NCI-H524 (cell line): ENCODE measurements at places on chromosomes 11 and 22.
A peak's percentile ranks its signal among the peaks of the same experiment; 100 is the strongest.

DNA sequence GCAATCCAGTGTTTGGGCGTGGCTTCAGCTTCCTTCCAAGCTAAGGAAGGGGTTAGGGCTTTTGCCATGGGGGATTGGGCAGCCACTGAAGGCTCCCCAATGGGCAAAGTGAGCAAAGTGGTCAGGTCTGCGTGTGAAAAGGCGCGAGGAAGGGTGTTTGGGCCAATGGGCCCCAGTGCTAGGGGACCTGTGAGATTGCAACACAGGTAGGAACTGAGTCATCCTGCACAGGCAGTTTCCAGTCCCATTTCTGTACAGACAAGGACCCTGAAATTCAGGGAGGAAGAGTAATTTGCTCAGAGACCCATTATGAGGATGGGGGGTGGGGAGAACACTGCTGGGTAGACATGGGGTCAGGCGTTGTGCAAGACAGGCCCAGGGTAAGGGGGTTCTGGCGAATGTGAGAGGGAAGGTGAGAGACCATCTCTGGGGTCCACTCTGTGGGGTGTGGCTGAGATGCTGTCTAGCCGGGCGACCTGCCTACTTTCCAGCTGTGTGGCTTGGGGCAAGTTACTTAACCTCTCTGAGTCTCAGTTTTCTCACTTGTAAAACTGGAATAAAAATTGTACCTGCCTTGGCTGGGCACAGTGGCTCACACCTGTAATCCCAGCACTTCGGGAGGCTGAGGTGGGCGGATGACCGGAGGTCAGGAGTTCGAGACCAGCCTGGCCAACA lies 7.3 kb downstream of the CCDC88B start:
- DNase-seq = no peak

DNA sequence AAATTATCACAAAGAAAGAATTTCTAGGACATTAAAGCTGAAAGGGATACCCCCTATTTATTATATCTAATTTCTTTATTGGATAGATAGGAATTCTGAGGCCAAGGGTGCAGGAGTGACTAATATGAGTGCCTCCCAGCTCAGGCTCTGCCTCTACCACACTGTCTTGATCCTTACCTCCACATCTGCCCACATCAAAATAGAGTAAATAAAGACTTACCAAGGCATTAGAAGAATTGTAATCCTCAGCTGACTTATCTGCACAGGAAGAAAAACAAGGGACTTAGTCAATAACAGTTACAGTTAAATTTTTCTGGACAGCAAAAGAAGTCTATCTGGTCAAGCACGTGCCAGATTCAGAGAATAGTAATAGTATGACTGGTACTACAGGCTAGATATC lies 72.6 kb upstream of the GDPD4 start:
- DNase-seq = no peak

- DNase-seq = no peak
These were observed 122.7 kb upstream of the SESN3 start for GRCh38 chr11:95353706-95354105.

GRCh38 chr11:1478011-1478410 lies 8.6 kb downstream of the MOB2 start:
- no peak for DNase-seq

DNA sequence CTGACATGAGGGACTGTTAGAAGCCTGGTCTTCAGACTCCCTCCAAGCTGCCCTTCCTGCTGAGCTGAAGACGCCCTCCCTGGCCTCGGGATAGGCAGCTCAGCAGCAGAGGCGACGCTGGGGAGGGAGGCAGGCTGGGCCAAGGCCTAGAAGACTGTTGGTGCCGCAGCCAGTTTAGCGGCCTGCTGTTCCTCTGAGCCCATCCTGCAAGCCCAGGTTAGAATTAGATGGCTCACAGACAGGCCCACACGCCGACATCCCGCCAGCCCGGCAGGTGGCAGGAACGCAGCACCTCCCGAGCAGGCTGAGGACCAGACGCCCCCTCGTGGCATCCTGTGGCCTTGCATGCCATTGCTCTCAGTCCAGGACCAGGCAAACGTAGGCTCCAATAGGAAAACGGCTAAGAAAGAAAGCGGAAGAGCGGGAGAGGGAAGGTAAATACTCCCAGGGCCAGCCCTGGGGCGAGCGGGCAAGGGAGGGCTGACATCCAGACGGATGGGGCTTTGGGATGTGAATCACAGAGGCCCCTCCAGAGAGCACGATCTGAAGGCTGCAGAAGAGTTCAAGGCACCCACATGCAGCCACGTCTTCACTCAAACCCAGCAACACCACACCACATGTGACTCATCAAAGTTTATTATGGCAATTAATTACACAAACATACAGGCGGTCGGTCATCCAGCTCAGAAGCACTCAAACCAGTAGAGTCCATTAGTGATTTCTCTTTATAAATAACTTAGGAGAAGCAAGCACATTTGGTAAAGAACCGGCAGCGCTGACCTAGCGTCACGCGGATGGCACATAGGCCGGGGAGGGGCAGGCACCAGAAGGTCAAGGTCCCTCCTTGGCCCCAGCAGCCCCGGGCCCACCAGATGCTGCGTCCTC lies 27.6 kb downstream of the CD5 start:
- no peak for DNase-seq

DNA sequence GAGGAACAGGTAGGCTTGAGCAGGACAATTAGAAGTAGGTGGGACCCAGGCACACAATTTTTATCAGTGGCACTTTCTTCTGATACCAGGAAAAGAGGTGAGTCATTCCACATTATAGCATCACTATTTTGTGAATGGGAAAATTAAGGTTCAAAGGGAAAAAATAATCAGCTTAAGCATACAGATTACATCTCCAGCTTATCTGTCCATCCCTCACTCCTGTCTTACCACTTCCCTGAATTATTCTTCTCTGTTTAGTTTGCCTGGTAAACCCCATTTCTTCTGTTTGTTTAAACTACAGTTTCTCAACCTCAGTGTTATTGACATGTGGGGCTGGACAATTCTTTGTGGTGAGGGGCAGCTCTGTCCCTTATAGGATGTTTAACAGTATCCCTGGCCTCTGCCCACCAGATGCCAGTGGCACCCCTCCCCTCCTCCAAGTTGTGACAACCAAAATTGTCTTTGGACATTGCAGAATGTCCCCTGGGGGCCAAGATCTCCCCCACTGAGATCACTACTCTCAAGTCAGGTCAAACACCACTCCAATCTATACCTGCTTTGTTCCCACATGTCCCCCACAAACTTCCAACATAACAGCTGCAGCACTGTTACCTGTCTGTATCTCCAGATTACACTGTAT lies 8.5 kb upstream of the XBP1 start:
- DNase-seq = no peak

- peak; percentile 10 for DNase-seq
These were observed 515.7 kb downstream of the BUD13 start for GRCh38 chr11:116257092-116257491.

- DNase-seq = peak; percentile 69
These were observed 52.9 kb upstream of the CARS1 start for GRCh38 chr11:3109921-3110706.

DNA sequence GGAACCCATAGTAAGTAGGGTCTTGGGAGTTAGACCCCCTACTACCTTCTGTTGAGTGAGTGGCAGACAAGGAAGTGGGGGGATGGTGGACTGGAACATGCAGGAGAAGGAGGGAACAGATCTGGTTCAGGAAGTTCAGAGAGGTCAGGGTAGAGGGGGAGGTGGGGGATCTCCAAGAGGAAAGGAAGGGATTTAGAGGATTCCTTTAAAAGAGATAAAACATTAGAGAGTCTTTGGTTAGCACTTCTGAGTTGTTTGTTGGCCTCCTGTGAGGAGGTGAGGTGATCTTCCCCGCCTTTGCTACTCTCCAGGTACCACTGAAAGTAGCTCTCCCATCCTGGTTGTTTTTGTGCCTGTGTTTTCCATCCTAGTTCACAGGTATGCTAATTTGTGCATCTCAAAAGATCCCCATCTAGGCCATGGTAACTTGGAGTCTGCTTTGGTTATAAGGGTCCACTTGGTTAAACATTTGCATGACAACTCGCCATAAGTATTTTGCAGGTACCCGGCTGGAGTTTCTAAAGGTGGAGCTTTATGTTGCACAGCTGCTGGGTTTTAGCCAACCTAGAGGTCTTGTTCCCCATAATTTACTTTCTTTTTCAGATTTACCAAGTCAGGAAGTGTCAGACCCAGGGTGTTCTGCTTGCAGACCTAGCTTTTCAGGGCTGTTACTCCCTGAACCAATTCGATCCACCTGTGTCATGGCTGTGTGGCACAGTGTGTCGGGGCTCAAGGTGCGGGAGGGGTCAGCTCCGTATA lies 79.3 kb upstream of the SORL1 start:
- no peak for DNase-seq

GRCh38 chr22:47333625-47334024 lies 571.2 kb downstream of the TBC1D22A start:
- DNase-seq = peak; percentile 72

DNA sequence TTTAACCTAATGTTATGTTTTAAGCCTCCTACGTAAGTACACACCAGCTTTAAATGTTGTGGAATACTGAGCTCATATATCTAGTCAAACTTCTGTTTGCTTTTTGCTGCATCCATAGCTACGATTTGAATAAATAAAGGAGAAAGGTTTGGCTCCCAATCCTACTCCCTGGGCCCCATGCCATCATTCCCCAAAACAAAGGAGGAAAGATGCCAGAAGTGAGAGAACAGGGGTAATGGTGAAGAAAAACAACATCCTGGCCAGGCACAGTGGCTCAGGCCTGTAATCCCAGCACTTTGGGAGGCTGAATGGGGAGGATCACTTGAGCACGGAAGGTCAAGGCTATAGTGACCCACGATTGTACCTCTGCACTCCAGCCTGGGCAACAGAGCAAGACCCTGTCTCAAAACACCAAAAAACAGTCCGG lies 26.5 kb downstream of the SCGB1A1 start:
- no peak for DNase-seq

DNA sequence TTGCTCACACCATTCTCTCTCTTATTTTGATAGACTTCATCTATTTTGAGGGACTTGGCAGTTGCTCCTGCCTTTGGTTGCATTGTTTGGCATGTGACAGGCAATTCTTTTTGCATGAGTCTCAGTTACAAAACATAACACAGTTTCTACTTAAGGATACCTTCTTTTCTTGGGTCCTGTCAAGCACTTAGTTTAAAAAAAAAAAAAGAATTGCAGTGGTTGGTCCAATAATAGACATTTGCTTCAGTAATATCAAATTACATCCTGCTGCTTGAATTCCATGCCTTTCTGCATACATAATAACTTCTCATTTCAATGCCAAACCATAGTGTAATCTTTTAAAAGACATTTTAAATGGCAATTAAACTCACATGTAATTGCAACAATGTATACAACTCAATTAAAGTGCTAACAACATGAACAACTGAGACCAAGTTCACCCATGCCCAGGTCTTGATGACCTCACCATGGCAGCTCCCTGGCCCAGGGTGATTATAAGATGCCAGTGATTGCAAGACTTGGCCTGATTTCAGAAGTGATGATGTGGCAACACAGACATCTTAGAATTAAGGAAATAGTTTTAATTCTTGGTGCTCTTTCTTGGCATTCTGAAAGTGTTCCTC lies 32.2 kb upstream of the PLET1 start:
- DNase-seq = no peak

DNA sequence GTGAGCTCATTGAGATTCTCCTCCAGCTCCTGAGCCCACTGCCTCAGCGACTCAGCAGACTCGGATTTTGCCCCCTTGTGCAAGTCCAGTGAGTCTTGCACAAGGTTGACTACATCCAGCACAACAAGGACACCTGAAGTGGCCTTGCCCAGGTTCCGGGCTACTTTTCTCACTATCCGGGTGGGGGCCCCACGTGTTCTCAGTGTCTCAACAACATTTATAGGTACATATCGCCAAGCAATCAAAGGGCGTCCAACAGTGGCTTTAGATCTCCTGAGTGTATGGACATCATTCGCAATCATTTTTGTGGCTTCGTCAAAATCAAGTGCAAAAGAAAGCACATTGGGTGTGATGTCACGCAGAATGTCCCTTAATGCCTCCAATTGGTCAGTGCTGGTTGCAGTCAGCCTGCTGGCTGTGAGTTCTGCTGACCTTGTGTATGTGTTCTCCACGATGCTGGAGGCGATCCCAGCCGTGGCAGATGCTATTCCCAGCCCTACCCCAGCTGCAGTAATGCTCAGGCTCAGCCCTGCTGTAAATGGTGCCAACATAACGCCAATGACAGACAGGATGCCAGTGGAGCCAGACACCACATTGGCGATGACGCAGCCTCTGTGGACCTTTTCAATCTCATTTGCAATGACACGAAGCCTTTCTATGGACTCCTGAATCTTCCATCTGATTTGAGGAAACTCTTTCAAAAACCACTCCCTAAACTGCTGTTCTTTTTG lies 10.3 kb downstream of the APOL4 start:
- DNase-seq = no peak

DNA sequence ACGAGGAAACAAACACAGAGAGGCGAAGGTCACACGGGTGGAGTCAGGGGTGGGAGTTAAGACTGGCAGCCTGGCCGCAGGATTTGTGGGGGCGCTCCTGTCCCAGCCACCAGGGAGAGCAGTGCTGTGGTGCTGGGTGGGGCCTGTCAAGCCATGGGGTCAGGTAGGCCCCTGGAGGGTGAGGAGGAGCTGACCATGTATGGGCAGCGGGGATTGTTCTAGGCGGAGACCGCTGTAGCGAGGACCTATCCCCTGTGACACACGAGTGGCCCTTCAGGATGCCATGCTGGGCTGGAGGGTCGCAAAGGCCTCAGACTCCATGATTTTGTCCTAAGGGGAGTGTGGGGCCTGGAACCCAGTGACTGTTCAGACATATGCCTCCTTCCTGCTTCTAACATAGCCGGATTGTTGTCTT lies 1.6 kb upstream of the RPS19BP1 start:
- peak; percentile 28 for DNase-seq

DNA sequence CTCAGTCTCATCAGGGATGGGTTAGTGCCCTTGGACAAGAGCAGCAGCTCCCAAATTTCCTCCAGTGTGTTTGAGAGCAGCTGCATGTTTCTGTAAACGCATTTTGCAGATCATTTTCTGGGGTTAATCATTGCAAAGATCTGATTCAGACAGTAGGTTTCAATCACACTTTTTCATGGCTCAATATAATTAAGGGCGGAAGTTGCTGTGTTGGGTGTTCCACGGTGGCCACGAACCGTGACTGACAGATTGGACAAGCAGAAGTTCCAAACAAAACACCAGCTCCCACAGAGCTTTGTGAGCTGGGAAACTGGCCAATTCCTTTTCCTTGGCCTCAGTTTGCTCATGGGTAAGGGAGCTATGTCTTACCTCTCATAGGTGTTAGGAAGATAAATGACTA lies 8.4 kb upstream of the RASSF10 start:
- DNase-seq = no peak

DNA sequence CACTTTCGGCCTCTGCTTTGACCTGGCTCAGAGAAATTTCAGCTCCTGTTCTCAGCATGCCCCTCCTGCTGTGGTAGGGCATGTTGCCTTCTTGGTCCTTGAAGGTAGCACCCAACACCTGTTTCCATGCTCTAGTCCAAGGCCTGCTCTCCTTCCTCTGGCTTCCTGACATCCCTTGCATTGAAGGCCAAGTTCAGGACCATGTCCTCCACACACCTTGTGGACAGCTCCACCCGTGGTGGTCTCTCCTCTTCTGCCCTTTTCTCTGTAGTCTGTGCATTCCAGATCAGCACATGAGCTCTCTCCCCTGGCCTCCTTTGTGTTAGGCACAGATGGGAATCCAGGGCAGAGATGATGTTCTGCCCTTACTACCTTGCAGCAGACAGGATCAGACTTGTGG lies 225.3 kb downstream of the ADAMTS15 start:
- no peak for DNase-seq
